ENCODE measurements at places on chromosomes 1 and 21. TPM values are rescaled to one million over a fixed set of nuclear protein-coding genes. Genes with fewer than 3 reads are reported as not detected.
A peak's percentile ranks its signal among the peaks of the same experiment; 100 is the strongest.

GRCh38 chr1:161091093-161091492 is 1.7 kb upstream of the NECTIN4 start:
- H3K4me1 ChIP-seq = peaks cover 5% of the 10 kb centered on the region
- no peaks in the 10 kb centered on the region for H3K27me3 ChIP-seq
- no peak for DNase-seq

LCE1D gene
- total RNA-seq = not detected

CCDC190 gene
- total RNA-seq = 2.4 TPM

TNN gene
- total RNA-seq = 1.3 TPM

DNA sequence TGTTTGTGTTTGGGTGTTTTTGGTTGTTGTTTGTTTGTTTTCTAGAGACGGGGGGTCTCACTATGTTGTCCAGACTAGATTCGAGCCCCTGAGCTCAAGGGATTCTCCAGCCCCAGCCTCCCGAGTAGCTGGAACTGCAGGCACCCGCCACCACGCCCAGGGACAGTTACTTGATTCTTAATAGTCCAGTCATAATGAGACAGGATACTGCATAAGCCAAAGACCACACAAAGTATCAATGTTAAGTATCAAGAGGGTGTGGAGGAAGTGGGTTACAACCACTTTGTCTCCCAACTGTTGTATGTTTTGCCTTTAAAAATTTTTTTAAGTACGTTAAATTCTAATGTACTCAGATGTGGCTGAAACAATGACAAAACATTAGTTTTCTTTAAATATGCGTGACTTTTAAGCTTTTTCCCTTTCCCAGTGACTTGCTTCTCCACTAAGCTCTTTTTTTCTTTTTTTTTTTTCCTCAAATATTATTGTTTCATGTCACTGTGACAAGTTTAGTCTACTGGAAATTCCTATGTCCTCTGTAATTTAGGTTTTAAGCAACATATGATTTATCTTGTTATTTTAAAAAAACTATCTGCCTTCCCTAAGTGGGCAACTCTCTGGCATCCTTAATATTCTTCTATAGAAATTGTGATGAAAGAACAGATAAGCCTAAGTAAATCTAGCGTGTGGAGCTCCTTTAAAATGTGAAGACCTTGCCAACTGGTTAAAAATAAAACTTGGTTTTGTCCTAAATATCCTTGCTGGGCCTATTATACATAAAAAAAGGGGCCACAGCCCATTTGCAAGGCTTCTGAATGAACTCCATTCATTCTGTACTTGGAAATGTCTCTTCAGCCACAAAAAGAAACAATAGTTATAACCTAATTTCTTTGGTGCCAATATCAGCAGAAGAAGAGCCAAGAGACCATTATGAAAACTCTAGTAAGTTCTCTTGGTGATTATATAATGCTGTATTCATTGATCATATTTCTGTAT is 56.2 kb upstream of the DPH5 start:
- peaks cover 4% of the 10 kb centered on the region for H3K4me1 ChIP-seq
- no peaks in the 10 kb centered on the region for H3K27me3 ChIP-seq
- DNase-seq = no peak
- H3K36me3 ChIP-seq = no peaks in the 10 kb centered on the region

DNA sequence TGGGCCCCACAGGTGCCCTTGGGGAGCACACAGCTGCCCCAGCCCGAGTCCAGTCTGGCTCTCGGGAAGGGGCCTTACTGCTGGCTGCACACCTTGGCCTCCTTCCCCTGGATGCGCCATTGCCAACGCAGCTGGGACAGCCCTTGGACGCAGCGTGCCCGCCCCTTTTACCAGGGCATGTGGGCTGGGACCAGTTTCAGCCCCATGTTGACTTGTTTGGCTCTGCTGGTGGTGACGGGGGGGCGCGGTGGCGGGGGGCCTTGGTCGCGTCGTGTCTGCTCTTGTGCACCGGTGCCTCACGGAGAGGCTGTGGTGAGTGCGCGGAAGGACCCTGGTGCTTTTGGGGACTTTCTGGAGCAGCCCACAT is 19.6 kb downstream of the SKI start:
- no peaks in the 10 kb centered on the region for H3K27me3 ChIP-seq
- H3K27ac ChIP-seq = peak overlapping the region; percentile 81
- no peak overlapping the region for H3K4me3 ChIP-seq
- no peaks in the 10 kb centered on the region for H3K36me3 ChIP-seq
- DNase-seq = no peak

DNA sequence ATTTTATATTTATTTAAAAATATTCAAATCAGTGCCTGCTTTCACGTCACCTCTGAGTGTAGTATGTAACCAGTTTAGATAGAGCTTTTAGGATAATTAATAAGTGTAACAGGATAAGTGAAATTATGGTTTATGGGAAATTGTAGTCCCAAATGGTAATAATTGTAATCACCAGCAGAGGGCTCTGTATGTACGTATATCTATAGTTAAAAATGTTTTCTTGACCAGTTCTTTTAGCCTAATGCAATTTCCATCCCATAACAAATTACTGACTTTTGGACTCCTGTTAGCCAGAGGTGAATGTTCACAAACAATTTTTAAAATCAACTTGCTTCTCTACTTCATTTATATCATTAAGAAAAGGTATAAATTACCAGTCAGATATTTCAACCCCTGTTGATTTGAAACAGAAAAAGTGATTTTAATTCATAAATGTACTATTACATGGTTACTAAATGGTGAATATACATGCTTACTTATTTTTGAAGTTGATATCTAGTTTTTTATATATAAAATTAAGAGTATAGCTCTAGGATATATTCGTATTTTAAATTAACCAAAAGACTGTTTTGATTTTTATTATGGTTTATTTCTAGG is 25.3 kb downstream of the SLC30A7 start:
- H3K27ac ChIP-seq = no peak overlapping the region
- no peaks in the 10 kb centered on the region for H3K27me3 ChIP-seq
- H3K4me1 ChIP-seq = peaks cover 2% of the 10 kb centered on the region
- DNase-seq = peak; percentile 83

- H3K4me3 ChIP-seq = peak overlapping the region; percentile 92
- peak; percentile 5 for DNase-seq
- peaks cover 3% of the 10 kb centered on the region for H3K4me1 ChIP-seq
Measured at GRCh38 chr1:53219711-53220110, 723 bp downstream of the CZIB start.

C1orf226 gene
- 7.9 TPM for total RNA-seq

GRCh38 chr1:6273380-6273891 is 12.5 kb upstream of the GPR153 start:
- no peak for DNase-seq
- H3K36me3 ChIP-seq = no peaks in the 10 kb centered on the region
- peaks cover 18% of the 10 kb centered on the region for H3K4me1 ChIP-seq

TARBP1 gene
- 27.7 TPM for total RNA-seq

DNA sequence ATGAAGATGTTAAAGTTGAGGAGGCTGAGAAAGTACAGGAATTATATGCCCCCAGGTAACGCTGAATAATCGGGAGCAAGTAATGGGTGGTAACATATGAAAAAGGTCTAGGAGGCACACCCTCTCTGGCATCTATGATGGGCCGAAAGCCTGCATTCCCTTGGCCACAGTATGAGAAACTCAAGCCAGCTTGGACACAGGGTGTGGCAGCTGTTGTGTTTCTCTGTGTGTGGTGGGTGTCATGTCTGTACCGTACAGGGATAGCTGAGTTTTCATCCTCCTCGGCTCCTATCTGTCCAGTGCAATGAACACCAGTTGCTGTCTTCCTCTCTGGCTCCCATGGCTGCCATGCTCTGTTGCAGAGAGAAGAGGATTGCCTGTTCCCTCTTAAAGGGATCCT is 32.9 kb downstream of the NBPF3 start:
- H3K4me1 ChIP-seq = no peaks in the 10 kb centered on the region
- H3K4me3 ChIP-seq = no peak overlapping the region
- H3K27ac ChIP-seq = no peak overlapping the region

LCE4A gene
- not detected for total RNA-seq

DNA sequence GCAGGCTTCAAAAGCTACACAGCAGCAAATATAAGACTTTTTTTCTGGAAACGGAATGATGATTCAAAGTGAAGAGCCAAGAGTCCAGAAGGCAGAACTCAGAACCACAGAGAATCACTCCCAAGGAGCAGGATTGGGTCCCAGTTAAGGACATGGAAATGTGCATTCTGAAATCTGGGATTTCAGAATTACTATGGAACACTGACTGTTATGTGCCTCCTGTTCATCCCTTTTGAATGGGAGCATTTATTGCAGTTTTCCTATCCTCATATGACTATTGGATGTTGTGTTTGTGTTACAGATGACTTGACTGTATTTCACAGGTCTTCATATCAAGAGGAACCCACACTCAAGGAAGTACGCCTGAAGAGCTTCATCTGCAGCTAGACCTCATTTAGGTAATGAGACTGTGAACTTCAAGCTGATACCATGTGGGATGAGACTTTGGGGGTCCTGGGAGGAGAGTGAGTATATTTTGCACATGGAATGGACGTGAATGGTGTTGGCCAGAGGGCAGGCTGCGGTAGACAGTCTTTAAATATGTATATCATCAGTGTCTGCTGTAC is 17.1 kb upstream of the CAP1 start:
- no peak for DNase-seq
- H3K4me1 ChIP-seq = no peaks in the 10 kb centered on the region
- no peaks in the 10 kb centered on the region for H3K27me3 ChIP-seq
- H3K27ac ChIP-seq = no peak overlapping the region
- H3K4me3 ChIP-seq = no peak overlapping the region

GRCh38 chr1:225684741-225685140 is 31.8 kb upstream of the ENAH start:
- no peaks in the 10 kb centered on the region for H3K27me3 ChIP-seq
- no peaks in the 10 kb centered on the region for H3K36me3 ChIP-seq
- H3K4me3 ChIP-seq = no peak overlapping the region
- DNase-seq = no peak
- H3K4me1 ChIP-seq = no peaks in the 10 kb centered on the region

DNA sequence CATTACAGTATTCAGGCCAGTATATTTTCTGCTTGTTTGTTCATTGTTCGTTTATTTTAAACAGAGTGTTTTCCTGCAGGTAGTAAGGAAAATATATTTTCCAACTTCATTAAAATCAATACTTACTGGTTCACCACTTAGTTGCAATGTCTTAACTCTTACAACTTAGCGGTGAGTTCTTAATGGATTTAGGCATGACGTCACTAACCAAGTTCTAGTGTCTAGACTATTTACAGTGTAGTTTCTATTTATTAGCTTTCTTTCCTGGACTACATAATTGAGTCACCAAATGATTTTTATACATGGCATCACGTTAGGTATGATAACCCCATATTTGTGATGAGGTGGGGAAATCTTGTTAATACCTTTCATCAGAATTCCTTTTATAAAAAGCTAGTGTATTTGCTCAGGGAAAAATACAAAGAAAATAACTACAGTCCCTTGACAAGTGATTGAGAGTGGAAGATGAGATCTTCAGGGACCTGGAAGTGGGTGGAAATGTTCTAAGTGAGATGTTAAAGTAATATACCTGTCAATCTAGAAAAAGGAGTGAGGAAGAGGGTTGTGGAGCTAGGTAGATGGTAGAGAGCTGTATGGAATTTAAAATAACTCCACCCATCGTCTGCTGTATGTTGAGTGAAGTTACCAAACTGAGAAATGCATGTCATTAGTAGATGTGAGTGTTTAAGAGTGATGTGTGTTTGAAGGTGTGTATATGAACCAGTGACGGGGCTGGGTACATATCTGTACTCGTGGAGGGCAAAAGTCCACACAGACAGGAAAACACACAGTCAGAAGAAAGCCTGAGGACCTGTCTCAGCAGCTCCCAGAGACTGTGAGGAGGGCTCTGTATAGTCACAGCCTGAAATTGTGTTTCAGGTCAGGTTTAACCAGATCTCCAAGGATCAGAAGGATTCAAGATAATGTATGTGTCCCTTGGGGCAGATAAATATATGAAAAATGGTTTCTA is 197.6 kb upstream of the ADAMTS5 start:
- H3K27me3 ChIP-seq = no peaks in the 10 kb centered on the region
- H3K27ac ChIP-seq = no peak overlapping the region
- no peak for DNase-seq
- H3K4me1 ChIP-seq = no peaks in the 10 kb centered on the region
- no peak overlapping the region for H3K4me3 ChIP-seq

GRCh38 chr1:229578168-229579058 is 19.9 kb upstream of the ABCB10 start:
- no peaks in the 10 kb centered on the region for H3K36me3 ChIP-seq
- H3K27me3 ChIP-seq = no peaks in the 10 kb centered on the region
- DNase-seq = no peak

ATP1A2 gene
- total RNA-seq = 4.8 TPM

DNA sequence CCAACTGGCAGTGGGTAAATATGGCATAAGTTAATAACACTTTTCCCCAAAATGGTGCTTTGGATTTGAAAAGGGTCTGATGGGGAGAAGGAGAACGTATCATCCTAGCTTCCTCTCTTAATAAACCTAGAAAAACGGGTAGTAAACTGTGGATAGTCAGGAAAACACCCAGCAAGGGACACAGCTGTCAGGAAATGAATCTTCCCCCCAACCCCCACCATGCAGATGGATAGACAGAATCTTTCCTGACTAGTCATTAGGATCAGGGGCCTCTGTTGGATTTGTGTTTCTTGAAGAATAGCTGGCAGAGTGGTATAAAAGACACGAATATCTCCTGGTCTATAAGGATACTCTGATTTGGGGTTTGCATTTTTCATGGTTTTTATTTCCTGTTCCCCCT is 22.5 kb upstream of the LAX1 start:
- no peaks in the 10 kb centered on the region for H3K27me3 ChIP-seq
- H3K27ac ChIP-seq = no peak overlapping the region
- H3K36me3 ChIP-seq = peaks cover 24% of the 10 kb centered on the region
- no peak overlapping the region for H3K4me3 ChIP-seq
- no peak for DNase-seq

POTED gene
- total RNA-seq = not detected

PCBP3 gene
- total RNA-seq = 8.2 TPM

- H3K36me3 ChIP-seq = no peaks in the 10 kb centered on the region
- no peak overlapping the region for H3K27ac ChIP-seq
- H3K4me3 ChIP-seq = no peak overlapping the region
- peak; percentile 51 for DNase-seq
- H3K4me1 ChIP-seq = peaks cover 9% of the 10 kb centered on the region
Measured at GRCh38 chr1:174652569-174653280, 205.0 kb downstream of the GPR52 start.

DNA sequence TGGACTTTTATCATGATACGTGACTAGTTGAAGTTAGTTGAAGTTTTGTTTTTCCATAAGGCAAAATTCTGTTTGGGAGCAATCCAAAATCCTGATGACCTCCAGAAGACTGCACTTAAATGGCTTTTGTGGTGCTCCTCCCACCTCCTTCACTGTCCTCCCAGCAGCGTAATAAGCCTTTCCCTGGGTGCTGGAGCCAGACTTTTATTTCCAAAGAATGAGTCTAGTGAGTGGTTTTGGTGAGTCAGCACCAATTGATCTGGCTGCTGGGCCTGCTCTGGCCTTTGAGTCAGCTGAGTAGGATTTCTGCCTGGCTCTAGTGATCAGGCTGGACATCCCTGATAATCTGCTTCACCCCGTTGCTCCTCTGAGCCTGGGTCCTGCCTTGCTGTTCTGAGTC is 21.7 kb upstream of the KCND3 start:
- H3K4me1 ChIP-seq = no peaks in the 10 kb centered on the region
- H3K27me3 ChIP-seq = no peaks in the 10 kb centered on the region
- DNase-seq = no peak
- no peak overlapping the region for H3K4me3 ChIP-seq
- H3K36me3 ChIP-seq = no peaks in the 10 kb centered on the region
- no peak overlapping the region for H3K27ac ChIP-seq

GRCh38 chr1:200740571-200741208 is 2.0 kb downstream of the CAMSAP2 start:
- H3K36me3 ChIP-seq = no peaks in the 10 kb centered on the region
- peaks cover 14% of the 10 kb centered on the region for H3K4me1 ChIP-seq
- H3K27ac ChIP-seq = no peak overlapping the region
- DNase-seq = peak; percentile 56

GRCh38 chr1:152906023-152906565 is 2.3 kb upstream of the IVL start:
- no peak overlapping the region for H3K4me3 ChIP-seq
- no peak overlapping the region for H3K27ac ChIP-seq
- no peak for DNase-seq
- no peaks in the 10 kb centered on the region for H3K4me1 ChIP-seq
- H3K27me3 ChIP-seq = no peaks in the 10 kb centered on the region

Measured in lung (tissue), 17 donors.